ENCODE measurements at places on chromosomes 3 and 15.

- no peak for DNase-seq
Measured at GRCh38 chr3:150875548-150875947, 29.7 kb downstream of the MINDY4B start.

DNA sequence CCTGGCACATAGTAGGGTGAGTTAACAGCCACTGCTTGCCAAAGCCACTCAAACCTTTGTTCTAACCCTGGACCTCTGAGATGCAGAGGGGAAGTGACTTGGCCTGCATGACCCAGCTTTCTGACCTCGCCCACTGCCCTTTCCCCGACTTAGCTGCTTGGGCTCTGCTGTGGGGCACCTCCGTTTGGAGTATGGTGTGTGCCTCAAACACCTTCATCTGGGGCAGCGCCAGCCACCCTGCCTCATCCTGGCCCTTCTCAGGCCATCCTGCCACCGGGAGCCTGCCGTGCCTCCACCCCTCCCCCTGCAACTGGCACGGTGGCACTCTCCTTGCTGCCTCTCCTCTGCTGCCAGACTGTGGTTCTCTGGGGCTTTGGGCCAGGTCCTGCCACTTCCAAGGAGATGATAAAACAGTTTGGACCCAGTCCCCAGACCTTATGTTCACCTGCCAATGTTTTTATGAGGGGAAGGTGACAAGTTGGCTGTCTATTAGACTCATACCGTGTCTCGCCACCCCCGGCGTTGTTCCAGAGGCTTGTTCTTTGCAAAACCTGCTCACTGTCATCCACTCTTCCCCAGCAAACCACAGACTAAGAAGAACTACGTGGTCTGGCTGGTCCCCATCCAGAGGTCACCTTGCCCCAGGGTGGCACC is 32.2 kb downstream of the SLC6A6 start:
- DNase-seq = no peak

DNA sequence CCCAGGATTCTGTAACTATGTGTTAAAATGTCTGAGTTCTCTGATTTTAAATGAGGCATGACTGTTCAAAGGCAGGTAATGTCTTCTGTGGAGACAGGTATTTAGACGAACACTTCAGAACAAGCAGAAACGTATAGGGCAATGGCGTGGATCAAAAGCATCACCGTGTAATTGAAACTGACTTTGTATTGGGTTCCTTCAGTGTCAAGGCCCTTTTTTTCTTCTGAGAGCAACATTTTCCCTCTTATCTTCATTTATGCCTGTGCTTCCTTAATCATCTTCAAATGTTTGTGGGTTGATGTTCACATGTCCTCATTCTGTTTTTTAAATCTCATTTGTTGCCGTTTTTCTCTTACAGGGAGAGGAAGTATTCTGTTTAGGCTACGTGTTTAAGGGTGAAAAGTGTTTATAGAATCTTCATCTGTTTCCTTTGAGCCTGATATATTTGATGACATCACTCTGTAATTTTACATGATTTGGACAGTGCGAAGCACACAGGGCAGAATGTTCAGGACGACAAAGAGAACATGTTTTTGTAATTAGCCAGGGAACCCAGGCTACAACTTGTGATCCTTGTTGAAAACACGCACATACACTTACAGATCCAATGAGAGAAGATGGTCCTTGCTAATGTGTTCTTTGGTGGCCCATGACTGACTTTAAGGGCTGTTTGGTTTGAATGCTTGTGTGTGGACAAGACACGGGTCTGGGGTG is 196.0 kb downstream of the LRTM1 start:
- no peak for DNase-seq

- DNase-seq = peak; percentile 8
Measured at GRCh38 chr3:43104660-43105595, 951 bp downstream of the POMGNT2 start.

GRCh38 chr15:70236341-70237086 is 138.8 kb upstream of the TLE3 start:
- no peak for DNase-seq

GRCh38 chr3:38257583-38257982 is 8.0 kb upstream of the SLC22A13 start:
- DNase-seq = no peak

DNA sequence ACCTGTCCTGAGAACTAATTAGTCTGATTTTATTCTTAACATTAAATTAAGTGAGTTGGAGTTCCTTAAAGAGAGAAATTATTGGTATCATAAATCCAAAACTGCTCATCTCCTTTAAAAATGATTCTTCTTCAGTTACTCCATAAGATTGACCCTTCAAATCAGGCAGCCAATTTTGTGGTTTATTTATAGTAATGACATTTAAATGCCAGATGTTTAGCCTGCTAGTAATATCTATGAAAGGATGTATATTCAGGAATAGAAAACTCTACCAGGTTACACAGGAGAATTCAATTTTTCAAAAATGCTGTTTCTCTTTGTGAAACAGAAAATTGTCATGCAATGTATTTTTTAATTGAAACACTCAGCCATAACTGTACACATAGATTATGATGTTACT is 457.8 kb upstream of the ROBO2 start:
- no peak for DNase-seq

DNA sequence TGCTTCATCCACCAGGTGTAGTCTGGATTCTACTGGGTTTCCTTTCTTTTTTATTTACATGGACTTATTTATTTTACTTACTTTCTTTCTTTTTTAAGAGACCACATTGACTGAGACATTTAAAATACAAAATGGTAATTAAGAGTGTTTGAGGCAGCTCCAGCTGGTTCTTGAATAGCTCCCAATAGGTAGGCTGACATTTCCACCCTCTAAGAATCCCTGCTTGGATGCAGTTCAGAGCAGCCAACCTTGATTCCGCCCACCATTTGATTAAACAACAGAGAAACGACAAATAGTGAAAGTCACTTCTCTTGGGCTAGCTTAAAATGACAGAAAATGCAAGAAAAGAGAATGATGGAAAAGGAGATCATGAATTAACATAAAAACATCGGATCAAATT is 270.5 kb downstream of the TUSC7 start:
- DNase-seq = no peak

- no peak for DNase-seq
Measured at GRCh38 chr3:79953591-79954101, 185.8 kb upstream of the ROBO1 start.

- peak; percentile 64 for DNase-seq
Measured at GRCh38 chr3:185786956-185787877, 37.6 kb downstream of the IGF2BP2 start.

DNA sequence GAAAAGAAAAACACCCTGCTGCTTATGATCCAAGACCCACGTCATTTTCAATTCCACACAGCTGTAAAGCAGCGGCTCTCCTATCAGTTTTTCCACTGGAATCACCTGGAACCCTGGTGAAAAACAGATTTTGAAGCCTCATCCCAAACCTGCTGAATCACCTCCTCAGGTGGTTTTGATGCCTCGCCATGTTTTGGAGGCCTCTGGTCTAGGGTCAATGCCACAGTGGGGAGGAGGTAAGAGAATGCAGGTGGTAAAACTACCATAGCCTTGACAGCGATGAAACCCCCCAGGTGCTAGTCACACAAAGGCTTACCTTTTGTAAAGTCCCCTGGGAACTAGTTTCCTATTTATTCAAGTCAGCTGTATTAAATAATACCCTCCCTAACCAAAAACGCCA is 24.8 kb downstream of the MYO1E start:
- DNase-seq = no peak

DNA sequence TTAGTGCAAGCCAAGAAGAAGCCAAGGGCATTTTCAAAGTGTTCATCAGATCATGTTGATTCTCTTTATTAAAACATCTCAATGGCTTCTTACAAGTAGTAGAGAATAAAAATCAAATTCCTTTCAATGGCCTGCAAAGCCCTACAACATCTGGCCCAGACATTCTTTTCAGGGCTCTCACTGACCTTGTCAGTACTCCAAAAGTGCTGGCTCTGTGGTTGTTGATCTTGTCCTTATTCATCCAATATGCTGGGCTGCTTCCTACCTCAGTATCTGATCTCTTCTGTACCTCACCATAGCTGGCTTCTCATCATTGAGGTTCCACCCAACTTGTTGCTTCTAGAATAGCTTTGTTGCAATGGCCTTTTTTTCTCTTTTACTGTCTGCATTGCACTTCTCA is 74.0 kb upstream of the SAMMSON start:
- DNase-seq = no peak

DNA sequence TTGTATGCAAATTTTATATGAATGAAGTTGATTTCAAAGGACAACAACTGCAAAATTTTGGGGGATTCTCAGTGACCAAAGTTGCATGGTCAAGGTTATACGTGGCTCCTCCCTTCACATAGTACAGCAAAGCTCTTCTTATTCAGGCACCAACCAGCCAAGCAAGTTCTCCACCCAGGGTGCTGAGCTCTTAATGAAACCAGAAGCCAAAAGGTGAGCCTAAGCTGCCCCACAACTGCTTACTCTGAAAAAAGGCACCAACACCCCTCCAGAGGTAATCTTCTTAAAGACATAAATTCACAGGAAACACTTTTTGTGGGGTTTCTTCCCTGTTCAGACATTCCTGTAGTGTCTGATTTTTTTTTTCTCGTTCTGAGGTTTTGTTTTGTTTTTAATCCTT is 106.1 kb upstream of the GMNC start:
- DNase-seq = peak; percentile 17

DNA sequence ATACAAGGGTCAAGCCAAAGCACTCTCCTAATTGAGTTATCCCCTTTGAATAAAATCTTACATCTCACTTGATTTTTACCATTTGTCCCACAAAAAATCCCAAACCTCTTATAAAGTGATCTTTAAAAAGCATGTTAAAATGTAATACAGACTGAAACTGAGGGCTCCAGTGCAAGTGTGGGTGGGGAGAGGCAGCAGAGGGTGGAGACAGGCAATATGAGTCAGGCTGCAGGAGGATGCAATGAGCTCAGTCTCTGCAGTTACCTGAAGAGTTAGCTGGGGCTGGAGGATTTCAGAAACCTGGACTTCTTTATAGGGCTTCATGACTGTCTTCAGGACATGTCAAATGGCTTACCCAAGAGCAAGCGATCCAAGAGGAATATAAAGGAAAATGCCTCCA is 14.2 kb upstream of the COLQ start:
- DNase-seq = no peak

GRCh38 chr15:89203705-89204273 is 17.6 kb downstream of the RLBP1 start:
- DNase-seq = no peak

DNA sequence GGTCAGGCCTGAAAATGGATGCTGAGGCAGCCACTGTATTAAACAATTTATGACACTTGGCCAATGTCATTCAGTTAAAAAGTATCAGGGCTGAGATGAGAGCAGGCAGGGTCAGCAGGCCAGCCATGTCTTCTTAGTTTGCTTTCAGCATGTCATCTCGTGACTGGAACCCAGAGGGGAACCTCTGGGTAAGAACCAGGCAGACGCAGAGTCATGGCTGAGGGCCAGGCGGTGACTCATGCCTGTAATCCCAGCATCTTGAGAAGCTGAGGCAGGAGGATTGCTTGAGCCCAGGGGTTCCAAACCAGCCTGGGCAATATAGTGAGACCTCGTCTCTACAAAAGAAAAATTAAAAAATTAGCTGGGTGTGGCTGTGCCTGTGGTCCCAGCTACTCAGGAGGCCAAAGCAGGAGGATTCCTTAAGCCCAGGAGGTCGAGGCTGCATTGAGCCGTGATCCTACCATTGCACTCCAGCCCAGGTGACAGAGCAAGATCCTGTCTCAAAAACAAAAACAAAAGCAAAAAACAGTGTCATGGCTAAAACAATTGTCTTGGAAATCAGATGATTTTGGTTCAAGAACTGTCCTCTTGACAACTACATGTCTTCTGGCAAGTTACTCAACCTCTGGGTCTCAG is 11.7 kb downstream of the BCL2L10 start:
- DNase-seq = peak; percentile 44

- peak; percentile 95 for DNase-seq
Measured at GRCh38 chr3:46848271-46849044, 14.8 kb downstream of the MYL3 start.

DNA sequence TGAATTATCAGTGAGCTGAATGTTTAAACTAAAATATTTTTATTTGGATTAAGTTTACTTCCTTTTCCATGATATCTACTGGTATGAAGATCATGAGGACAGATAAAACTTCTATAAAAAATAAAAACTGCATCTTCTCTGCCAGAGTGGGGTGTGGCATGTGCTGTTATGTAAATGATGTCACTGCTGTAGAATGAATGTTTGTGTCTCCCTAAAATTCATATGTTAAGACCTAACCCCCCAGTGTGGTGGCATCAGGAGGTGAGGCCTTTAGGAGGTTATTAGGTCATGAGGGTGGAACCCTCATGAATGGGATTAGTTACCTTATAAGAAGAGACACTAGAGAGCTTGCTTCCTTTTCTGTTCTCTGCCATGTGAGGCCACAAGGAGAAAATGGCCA is 178.7 kb upstream of the DPH6 start:
- no peak for DNase-seq

- DNase-seq = peak; percentile 85
Measured at GRCh38 chr3:160133757-160134156, 91.5 kb upstream of the C3orf80 start.

DNA sequence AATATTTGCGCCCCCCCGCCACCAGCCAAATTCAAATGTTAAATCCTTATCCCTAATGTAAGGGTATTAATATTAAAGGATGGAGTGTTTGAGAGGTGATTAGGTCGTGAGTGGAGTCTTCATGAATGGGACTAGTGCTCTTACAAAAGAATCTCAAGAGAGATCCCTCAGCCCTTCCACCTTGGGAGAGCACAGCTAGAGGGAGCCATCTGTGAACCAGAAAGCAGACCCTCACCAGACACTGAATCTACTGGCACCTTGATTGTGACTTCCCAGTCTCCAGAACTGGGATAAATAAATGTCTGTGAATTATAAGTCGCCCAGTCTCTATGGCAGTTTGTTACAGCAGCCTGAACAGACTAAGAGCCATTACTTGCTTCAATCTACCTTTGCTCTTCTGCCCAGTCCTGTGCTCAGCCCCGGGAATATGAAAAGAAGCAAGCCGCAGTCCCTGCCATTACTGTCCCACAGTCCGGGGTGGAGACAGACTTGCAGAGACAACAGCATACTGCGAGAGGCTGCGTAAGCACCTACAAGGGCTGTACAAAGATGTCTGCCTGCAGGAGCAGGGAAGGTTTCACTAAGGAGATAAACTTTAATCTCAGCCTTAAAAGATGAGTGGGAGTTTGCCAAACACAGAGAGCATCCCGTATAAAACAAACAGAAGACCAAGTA is 110.7 kb upstream of the TMCO5A start:
- DNase-seq = no peak

DNA sequence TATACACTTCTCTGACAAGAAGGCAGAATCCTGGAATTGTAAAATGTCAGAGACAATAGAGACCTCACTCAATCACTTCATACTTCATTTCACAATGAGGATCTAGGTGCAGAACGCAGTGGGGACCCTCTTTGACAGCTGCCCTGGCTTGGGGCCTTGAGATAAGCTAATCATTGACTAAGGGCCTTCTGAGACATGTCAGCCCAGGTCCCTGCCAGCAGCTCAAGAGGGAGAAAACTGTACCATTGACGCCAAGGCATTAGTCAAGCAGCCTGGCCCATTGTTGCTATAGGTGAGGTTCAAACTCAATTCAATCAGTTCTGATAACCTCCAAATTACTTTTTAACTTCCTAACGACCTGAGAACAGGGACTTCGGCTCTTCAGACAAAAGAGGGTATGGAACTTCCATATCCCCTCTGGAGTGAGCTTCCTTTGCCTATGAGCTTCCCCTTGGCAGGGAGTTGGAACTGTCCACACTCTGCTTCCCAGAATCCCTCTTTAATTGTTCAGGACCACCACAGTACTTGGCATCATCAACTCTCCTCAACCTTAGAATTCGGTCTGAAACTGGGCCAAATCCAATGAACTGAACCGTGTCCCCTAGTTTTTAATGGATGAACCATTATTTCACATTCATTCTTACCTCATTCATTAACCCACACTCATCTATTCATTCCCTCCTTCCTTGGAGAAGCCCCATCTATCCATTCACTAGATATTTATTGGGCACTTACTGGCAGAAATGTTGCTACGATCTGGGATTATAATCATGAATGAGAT is 1.5 kb upstream of the CYP8B1 start:
- no peak for DNase-seq
